ENCODE measurements at places on chromosomes 7 and 10. TPM values are rescaled to one million over a fixed set of nuclear protein-coding genes. Genes with fewer than 3 reads are reported as not detected.

Gene ANXA8L1
- not detected for polyA plus RNA-seq

Gene LMTK2
- 3.0 TPM for polyA plus RNA-seq

Gene C10orf67
- 0.74 TPM for polyA plus RNA-seq

GRCh38 chr10:101319241-101319915 is 34.6 kb upstream of the BTRC start:
- H3K27me3 ChIP-seq: no peaks in the 10 kb centered on the region
- DNase-seq: no peak
- no peak overlapping the region for H3K4me3 ChIP-seq

DNA sequence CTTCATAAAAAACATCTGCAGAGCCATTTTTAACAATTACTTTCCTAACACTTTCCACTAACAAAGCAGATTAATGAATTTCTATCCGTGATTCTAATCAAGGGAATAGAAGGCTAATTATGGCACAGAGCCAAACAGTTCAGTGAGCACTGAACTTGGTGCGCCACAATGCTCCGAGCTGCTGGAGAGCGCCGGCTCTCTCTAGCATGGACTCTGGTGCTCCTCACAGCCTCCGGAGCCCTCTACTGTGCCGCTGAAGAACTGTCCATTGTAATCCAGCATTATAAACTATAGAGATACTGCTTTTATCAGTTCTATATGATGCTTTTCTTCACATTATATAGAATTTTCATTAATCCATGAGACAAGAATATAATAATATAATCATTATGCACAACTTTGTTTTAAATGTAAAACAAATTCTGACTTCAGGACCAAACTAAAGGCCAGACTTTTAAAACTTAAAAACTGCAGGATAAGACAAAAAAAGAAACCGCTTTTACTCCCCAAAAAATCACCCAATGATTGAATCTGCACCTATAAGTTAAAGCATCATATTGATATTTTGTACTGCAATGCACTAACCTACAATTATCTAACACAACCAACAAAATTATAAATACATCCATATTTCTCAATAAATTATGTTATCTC is 123.6 kb downstream of the RNF32 start:
- H3K36me3 ChIP-seq: peaks cover 16% of the 10 kb centered on the region
- no peaks in the 10 kb centered on the region for H3K27me3 ChIP-seq
- no peak overlapping the region for H3K4me3 ChIP-seq
- H3K4me1 ChIP-seq: no peaks in the 10 kb centered on the region
